ENCODE measurements at places on chromosomes 7 and 10.
A peak's percentile ranks its signal among the peaks of the same experiment; 100 is the strongest.

DNA sequence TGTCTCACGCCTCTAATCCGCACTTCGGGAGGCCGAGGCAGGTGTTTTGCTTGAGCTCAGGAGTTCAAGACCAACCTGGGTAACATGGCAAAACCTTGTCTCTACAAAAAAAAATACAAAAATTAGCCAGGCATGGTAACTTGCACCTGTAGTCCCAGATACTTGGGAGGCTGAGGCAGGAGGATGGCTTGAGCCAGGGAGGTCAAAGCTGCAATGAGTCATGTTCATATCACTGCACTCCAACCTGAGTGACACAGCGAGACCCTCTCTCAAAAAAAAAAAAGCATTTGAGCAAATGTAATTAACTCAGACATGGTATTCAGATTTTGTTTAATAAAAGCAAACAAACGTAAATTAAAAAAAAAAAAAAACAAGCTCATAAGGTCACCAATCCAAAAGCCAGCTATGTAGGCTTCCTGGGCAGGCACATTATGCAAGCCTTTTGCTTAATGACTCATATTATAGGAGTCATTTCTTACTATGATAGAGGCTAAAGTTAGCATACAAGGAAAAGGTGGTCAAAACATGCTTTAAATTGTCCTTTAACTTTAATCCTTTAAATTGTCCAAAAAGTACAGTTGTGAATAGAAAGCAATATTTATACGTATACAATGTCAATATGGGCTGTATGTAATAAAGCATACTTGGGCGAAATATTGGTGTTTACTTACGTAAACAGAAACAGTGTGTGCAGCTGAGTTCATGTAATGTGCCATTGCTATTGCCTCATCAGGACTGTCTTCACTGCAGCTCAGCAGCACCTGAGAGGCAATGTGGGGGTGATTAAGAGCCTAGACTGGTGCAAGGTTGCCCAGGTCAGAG is 13.0 kb downstream of the AKR1D1 start:
- DNase-seq, result peak; percentile 3

DNA sequence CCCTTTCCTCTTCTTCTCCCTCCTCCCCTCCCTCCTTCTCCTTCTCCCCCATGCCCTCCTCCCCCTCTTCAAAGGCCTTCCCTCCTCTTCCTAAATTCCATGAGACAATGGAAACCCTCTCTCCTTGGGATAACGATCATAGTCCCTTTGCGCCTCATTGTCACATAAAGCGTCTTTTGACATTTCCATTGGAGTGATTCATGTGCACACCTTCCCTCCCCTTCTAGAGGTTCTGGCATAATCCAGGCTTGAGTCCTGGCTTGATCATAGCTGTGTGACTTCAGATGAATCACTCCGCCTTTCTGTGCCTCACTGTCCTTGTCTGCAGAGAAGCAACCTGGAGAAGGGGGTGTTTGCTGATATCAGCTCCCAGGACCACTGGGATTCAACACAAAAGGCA is 204.2 kb downstream of the TNS3 start:
- no peak for DNase-seq

DNA sequence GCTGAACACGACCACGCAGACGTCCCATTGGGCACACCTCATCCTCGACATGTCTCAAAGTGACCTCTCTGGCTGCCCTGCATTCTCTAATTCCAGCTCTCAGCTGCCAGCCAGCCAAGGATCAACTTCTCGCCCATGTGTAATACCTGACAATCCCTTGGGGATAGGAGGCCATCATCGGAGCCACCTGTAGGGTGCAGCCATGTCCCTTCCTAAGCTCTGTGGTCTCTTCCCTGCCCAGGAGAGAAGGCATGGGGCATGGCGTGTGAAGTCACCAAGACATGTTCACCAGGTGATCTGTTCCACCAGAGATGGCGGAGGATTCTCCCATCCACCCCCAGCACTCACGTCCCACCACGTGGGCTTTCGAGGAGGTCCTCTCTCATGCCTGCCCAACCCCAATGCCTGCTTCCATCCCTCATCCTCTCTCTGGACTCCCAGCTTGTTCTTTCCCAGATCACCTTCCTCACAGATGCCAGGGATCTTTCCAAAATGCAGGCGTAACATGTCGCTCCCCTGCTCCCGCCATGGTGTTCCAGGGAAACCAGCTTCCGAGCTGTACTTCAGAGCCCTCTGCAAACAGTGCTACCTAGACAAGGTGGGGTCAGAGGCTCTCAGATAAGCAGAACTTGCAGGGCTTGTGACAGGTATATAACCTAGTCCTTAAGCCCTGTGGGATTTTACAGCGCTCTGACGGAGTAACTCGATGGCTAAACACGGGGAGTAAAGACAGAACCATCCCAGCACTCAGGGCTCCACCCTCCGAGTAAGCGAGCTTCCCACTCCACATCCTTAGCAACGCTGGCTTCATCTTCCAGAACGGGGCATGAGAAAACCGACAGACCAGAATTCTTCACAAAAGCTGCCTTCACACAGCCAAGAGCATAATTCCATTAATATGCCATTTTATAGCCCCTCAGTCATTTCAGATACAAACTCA is 41.1 kb downstream of the BRI3 start:
- no peak for DNase-seq

DNA sequence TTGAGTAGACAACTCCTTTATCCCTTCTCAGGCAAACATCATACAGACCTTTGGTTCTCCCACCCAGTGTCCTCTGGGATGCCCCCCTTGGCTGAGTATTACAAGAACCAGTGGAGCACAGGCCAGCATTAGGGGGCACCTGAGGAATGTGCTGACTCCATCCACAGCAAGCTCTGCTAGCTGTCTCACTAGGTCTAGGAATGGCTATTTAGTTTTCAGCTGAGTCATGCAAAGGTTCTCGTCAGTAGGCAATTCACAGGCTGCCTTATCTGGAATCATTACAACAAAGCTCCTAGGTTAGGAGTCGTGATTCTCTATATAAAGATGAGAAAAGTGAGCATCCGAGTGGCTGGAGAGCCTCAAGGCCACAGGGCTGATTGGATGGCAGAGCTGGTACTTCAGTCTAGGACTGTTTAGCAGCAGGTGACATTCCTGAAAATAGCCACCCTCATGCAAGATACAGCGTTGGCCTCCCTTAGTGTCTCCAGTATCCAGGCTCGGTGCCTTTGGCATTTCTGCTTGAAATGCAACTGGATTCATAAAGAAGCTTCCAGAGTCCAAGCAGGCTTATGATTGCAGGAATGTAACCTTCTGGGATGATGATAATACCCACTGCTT is 75.8 kb downstream of the CDCA7L start:
- peak; percentile 8 for DNase-seq

- DNase-seq, result peak; percentile 30
Measured at GRCh38 chr10:102546606-102547320, 43.0 kb downstream of the SUFU start.

GRCh38 chr10:15419279-15419874 is 48.3 kb upstream of the FAM171A1 start:
- DNase-seq, result peak; percentile 30

- no peak for DNase-seq
Measured at GRCh38 chr10:78624791-78625190, 444.0 kb upstream of the ZMIZ1 start.

- DNase-seq, result no peak
Measured at GRCh38 chr10:43263551-43264343, 3.1 kb downstream of the RASGEF1A start.

- no peak for DNase-seq
Measured at GRCh38 chr10:45592432-45592831, 80.1 kb downstream of the ZFAND4 start.

DNA sequence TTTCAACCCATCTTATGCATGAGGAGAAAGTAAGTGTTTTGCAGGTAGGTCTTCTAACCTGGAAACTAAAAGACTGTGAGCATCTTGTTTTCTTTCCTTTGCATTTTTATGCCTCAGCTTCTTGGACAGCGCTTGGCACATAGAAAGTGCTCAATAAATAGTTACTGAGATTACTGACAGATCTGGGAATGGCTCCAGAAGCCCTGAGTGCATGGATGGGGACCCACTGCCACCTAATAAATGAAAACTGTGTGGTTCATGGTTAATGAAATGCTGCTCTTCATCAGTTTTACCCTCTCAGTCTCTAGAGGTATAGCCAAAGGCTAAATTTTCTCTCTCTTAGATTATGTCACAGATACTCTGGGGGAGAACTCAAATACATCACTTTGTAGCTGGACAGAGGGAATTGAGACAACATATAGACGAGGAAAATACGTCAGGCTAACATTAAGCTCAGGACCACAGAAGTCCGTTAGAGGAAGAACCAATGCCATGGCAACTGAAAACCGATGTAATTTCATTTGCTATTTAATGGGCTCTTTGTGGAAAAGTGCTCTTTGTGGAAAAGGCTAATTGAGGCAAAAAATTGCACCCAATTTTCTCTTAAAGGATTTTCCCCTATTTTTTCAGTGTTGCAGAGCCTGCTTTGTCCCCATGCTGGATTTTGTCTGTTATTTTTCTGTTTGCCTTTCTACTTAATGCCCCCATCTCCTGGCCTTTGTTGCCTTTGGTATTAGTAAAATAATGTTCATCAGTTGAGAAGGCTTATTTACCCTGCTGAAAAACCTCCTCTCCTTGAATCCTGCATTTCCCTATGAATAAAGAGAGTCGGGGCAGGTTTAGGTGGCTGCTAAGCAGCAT is 17.8 kb downstream of the ASB4 start:
- no peak for DNase-seq

DNA sequence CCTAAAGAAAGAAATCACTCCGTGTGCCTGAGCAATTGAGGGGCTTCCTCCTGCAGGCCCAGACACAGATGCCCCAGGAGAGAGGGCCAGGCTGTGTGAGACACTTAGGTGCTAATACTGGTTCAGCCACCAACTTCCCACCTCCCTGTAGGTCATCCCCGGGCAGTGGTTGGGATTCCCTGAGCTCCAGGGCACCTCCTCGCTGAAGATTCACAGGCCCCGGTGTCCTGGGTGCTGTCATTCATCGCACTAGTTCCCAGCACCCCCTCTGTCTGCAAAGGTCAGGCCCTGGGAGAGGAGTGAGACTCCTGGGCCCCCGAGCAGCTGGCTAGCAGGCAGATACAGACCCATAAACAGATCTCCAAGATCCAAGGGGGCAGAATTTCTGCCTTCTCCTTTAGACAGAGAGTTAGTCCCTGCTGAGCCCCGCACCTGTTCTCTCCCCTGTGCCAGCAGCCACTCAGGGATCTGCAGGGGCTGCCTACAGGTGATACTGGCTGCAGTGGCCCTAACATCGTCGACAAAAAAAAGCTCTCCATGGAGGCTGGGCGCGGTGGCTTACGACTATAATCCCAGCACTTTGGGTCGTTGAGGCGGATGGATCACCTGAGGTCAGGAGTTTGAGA is 38.2 kb upstream of the GTF2I start:
- no peak for DNase-seq

GRCh38 chr7:93933156-93933555 is 11.6 kb downstream of the GNG11 start:
- no peak for DNase-seq

DNA sequence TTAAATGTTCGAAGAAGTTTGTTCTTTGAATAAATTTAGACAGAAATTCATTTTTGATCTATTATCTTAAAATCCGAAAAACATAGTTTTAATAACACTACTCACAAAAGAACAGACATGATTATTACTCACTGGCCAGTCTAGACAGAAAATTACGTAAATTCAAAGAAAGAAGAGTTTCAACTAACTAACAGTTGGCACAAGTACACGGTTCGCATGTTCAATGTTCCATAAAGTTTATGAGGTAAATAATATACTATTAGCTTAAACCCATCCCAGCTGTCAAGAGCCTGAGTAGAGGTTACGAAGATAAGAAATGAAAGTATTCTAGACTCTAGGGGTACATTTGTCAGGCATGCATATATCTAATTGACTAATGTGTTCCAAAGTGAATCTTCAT is 151.8 kb upstream of the ASAH2 start:
- no peak for DNase-seq

DNA sequence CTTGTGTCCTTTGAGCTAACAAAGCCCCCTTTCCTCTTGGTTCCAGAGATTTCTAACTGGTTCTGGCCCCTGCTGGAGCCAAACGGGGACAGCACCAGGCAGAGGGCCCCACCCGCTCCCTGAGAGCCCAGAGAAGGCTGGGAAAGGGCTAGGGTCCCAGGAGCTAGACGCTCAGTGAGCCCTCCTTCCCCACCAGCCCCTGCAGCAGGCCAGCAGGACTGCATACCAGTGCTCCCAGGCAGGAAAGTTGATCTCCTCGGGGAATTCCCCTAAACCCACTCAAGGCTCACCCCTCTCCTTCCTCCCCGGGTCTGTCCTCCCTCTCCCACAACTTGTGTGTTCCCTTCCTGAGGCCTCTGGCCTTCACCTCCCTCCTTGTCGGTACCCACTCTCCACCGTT is 47.7 kb downstream of the PAX2 start:
- no peak for DNase-seq

DNA sequence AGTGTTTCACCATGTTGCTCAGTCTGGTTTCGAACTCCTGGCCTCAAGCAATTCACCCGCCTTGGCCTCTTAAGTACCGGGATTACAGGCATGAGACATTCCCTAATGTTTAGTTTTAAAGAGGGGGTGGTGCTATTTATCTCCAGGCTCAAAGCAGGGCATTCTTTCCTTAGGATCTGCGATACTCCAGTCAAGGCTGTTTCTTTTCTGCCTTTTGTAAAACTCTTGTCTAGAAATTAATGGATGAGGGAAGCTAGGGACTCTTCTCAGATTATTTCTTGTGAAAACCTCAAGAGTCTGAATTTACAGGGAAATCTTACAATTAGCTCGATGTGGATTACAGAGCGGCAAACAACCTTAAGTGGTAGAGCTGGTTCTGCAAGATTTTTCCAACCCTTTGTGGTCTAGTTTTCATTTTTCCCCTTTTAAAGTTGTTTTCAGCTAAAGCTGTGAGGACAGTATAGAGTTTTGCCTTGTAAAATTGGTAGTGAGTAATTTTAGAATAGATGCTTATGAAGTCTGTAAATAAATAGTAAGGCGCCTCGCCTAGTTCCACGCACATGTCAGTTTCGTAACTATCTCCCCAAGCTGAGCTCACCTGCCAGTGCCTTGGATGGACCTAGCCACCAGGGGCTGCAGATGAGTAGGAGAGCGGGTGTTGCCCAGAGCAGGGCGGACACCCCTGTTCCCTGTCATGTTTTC is 53.1 kb downstream of the CUX1 start:
- DNase-seq, result peak; percentile 11

DNA sequence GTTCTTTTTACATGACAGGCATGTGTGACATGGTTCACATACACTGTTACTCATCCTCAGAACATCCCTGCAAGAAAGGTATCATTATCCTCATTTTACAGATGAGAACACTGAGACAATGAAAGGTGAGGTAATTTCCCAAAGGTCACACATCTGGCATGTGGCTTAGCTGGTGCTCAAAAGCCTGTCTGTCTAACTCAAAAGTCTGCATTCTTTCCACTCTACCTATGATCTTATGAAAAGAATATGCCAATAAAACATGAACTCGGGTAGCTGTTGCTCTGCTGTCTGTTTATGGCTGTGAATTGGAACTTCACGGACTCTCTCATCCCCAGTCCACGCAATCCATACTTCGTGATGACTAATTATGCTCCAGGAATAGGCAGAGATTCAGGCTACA is 79.0 kb upstream of the ODAD2 start:
- peak; percentile 70 for DNase-seq

DNA sequence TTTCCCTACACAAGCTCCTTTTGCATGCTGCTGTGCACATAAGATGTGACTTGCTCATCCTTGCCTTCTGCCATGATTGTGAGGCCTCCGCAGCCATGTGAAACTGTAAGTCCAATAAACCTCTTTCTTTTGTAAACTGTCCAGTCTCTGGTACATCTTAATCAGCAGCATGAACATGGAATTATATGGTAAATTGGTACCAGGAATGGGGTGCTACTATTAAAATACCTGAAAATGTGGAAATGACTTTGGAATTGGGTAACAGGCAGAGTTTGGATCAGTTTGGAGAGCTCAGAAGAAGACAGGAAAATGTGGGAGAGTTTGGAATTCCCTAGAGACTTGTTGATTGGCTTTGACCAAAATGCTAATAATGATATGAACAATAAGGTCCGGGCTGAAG is 181.8 kb downstream of the GPR158 start:
- DNase-seq, result no peak
